ENCODE measurements at places on chromosomes 2 and 18.

GRCh38 chr18:73805991-73806390 lies 341.6 kb downstream of the FBXO15 start:
- no peak for DNase-seq

DNA sequence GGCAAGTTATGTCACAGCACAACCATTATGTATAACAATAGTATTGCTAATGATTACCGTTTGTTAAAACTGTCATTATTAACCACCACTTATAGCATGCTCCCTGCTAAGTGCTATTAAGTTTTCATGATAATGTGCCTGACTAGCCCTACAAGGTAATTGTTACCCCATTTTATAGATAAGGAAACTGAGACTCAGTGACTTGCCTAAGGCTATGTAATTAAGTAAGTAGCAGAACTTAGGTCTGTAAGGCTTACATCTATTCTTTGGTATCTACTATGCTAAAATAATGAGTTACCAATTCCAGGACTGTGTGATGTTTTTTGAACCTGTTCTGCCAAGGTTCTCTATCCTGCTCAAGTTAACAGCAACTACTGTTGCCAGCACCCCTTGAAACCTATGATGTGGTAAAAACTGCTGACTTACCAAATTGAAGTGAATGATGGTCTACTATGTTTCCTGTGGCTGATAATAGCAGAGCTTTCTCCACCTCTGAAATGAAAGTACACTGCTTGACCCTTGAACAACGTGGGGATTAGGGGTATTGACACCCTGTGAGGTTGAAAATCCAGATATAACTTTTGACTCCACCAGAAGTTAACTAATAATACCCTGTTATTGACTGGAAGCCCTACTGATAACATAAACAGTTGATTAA lies 18.2 kb downstream of the ACVR2A start:
- no peak for DNase-seq

- no peak for DNase-seq
These were observed 2.1 kb upstream of the PID1 start for GRCh38 chr2:229273006-229273722.

- DNase-seq, result no peak
These were observed 45.1 kb downstream of the CCDC102B start for GRCh38 chr18:68842951-68843350.

DNA sequence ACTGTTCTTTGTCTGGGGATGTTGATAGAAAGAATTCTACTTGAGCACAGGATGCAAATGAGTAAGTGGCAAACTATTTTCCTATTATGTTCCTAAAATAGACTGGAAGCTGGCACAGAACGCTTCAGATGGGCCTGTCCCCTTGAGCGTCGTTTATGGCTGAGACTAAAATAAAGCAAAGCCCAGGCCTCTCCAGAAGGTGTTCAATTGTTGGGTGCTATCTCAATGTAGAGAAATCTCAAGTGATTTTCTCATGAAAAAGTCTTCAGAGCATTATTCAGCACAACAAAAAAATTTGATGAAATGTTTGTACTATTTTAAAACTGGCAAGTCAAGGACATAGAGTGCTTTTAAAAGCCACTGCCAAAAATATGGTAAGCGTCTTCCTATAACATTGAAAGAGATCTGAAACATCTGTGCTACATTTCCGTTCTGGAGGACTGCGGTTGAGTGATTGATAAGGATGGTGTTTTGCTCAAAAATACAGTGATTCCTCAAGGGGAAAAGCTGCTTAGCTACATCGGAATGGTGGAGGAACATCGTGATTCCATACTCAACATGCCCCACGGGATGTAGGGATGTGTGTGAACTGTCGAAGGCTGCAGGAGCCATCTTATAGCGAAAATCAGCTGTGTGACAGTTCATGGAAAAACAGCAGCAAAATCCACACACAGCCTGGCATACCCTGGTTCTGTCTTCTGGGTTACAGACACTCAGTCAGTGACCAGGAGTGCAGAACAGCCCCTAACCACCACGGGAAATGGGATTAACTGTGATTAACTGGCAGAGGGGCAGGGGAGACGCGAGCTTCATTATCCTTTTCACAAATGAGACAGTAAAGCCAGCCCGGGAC lies 10.4 kb upstream of the LRRFIP1 start:
- DNase-seq, result peak; percentile 72

DNA sequence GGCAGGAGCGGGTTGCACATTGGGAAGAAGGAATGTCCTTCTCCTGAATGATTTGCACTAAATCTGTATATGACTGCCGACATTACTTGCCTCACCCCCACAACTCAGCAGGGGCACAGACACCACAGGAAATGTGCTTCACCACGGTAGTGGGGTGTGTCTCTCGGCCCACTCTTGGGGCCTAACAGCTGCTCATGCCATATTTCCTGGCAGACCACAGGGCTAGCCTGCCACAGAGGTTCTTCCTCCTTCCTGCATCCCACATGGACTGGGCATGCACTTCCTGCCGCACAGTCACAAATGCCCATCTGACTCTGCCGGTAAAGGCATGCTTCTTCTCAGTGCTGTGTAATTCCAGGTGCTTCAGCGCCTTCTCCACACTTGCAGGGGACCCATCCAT lies 10.3 kb upstream of the PAPOLG start:
- no peak for DNase-seq

DNA sequence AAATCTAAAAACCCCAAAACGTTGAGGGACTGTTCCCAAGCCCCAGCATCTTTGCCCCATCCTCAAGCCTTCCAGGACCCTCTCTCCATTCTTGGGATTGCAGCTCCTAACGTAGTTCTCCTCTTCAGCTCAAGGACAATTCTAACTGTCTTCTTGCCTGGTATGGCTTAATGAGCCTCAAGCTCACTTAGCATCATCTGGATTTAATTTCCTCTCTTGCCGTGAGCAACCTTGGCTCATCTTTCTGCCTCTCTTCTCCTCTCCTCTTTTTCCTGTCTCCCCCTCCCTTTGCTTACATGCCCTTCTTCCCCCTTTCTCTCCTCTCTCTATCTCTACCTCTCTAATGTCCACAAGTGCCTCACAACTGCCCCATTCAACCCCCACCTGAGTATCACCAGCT lies 44.2 kb downstream of the TACR1 start:
- peak; percentile 30 for DNase-seq

GRCh38 chr2:120245520-120246332 lies 6.9 kb upstream of the RALB start:
- peak; percentile 45 for DNase-seq

- no peak for DNase-seq
These were observed 213.4 kb downstream of the STK39 start for GRCh38 chr2:168033966-168034365.

DNA sequence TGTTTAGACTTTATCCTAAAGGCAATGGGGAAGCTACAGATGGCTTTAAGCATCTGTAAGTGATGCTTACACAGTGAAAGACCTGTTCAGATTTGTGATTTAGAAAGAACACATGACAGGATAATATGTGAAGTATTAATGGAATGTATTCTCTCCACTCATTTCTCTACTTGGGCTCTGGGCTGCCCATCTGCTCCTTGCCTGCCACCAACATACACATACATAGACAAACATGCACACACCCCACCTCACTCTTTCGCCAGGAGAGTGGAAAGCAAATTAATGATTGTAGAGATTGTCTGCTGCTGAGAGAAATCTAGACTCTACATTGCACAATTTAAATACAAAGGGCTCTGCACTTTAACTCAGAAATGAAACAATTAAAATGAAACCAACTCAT lies 61.0 kb upstream of the NFE2L2 start:
- no peak for DNase-seq

DNA sequence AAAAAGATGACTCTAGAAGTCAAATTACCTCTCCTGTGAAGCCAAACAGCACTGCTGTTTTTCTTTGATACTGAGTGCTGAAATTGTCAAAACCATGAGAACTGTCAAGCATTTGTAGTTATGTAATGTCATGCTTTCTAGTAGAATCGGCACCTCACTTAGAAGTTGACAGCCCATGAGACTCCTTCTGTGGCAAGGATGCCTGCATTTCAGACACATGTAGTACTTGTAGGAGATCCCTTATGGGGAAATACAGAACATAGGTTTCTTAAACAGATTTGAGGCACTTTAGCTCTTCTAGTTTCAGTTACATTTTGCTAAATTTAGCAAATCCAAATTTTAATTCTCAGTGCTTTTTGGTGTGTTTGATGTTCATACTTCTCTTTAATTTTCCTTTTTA lies 15.7 kb downstream of the ZNF407 start:
- DNase-seq, result no peak

GRCh38 chr2:63047321-63048279 lies 3.0 kb upstream of the OTX1 start:
- no peak for DNase-seq

DNA sequence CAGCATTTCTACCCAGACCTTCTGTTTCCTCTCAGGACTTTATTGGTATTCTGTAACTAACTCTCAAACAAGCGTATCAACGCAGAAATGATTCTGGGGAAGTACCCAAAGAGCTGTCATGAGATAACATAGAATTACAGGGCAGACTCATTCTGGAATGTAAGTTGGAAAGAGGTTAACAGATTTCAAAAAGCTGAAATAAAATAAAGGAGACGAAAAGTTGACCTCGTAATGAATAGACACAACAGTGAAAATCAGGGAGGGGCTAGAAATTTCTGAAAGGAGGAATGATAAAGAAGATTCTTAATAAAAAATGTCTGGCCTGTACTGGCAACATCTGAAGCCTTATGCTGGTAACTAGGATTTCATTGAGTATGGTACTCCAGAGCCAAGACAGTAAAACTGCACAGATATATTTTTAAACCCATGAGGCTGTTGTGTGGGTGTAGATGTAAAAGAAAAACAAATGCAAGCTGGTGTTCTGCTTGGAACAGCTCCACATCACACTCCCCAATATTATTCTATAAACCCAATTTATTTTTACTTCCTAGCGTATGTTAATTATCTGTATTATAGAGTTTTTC lies 23.9 kb downstream of the RBMS1 start:
- no peak for DNase-seq

- DNase-seq, result no peak
These were observed 835 bp upstream of the IL18RAP start for GRCh38 chr2:102421890-102422759.

GRCh38 chr18:64807560-64807959 lies 658.7 kb upstream of the LINC00305 start:
- no peak for DNase-seq

DNA sequence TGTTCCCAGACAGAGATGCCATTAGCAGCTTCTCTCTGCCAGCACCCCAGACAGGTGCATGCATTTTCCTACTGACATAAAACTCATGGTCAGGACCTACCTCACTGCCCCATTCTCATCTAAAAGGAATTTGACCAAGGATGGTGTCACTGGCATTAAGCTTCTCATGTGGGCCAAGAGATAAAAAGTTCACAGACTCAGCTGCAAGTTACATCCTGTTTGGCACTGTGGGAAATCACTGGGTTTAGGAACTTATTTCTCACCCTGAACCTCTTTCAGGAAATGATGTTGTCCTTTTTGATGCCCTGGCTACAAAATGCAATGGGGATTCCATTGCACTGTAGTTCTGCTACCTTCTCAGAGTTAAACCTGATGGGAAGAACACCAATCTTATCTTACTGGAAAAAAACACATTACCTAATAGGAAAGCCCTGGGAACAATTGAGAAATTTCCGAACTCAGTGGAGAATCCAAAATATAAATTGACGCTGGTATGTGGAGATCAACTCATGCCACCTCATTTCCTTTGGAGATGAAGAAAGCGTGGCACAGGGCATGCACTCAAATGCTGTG lies 252.1 kb upstream of the COPS8 start:
- no peak for DNase-seq

DNA sequence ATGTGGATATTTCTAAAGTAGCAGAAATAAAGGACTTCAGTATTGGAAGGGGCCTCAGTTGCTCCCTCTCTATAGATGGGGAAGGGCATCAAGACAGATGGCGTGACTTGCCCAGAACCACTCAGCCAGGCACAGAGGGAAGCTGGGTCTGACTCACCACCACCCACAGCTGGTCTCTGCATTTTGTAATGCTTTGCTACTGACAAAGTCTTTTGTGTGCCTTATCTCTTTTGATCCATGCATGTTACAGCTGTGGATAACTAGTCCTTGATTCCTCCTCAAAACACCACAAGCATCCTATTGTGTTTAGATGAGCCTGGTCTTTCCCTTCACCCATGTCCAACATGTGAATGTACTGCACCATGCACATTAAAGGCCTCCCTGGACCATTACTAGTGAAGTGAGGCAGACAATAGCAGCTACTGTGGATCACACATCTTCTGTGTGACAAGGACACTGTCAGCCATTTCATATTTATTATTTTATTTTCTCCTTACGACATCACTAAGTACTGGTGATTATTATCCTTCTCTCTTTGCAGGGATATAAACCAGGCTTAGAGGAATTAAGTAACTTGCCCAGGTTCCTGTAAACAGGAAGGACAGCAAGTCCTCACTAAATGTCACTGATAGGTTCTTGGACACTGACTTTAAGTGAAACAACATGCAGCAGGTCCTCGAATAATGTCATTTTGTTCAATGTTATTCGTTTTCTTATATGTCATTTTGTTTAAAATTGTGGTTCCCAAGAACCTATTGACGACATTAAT lies 29.6 kb upstream of the IL37 start:
- peak; percentile 92 for DNase-seq

DNA sequence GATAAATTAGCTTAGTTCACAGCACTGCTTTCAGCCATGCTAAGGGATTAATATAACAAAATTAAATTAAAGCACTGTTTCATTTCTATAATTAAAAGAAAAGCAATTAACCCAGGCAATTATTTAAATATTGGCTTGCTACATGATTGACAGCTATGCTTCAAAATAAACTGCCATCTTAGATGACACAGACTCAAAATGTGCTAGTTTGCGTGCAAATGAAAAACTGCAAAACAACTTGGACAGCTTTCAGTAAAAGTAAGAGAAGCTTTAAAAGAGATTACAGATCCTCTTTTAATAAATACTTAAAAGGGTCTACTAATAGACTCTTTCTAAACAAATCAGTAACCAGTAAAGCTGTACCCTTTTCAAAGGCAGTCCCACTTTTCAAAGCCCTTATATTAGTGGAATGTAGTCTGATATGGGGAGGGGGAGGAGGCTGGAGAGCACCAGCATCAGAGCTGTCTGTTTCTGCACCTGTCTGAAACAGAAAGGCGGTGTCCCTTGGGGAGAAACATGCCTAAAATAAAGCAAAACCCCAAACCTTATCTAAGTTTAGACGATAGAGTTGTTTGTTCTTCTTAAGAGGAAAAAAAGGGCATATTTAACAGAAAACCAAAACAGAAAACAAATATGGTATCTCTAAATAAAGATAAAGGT lies 20.8 kb downstream of the EIF2AK3 start:
- no peak for DNase-seq

GRCh38 chr2:28449488-28450395 lies 46.1 kb upstream of the PLB1 start:
- DNase-seq, result peak; percentile 27

- DNase-seq, result no peak
These were observed 23.8 kb downstream of the SOWAHC start for GRCh38 chr2:109637749-109638570.

DNA sequence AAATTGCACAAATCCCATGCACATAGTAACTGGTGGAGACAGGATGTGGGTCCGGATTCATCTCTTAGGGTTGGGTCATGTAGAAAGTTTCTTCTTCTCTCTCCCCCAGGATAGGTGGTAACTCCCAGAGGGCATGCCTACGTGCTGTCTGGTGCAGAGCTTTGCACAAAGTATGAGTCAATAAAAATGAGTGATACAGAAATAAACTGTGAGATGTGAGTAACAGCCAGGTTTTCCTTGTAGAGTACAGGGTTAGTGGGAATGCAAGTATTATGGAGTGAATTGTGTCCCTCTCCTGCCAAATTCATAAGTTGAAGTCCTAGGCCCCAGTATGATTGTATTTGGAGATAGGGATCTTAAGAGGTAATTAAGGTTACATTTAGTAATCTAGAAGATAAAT lies 289.4 kb downstream of the ALK start:
- peak; percentile 33 for DNase-seq

- DNase-seq, result no peak
These were observed 1.4 kb downstream of the MBP start for GRCh38 chr18:77131100-77131651.

Measured in HFFc6 (cell line).